ENCODE measurements at places on chromosomes 3 and 15.

DNA sequence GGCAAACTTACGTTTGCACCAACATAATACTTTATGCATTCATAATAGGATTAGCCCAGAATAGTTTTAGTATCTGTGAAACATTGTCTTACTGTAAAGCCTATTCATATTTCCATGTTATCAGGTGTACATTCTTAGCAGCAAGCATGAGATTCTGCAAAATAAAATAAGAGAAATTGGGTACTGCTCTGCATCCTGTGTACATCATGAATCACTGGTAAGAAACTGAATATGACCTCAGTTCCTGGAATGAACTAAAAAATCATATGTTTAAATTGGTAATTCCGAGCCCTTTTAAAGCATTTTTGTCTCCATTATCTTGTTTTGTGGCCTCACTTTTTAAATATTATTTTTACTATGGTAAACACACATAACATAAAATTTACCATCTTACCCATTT is 605.1 kb downstream of the ROBO1 start:
- DNase-seq, result no peak

- no peak for DNase-seq
Observed at GRCh38 chr3:173398111-173398479, 551 bp downstream of the NLGN1 start.

DNA sequence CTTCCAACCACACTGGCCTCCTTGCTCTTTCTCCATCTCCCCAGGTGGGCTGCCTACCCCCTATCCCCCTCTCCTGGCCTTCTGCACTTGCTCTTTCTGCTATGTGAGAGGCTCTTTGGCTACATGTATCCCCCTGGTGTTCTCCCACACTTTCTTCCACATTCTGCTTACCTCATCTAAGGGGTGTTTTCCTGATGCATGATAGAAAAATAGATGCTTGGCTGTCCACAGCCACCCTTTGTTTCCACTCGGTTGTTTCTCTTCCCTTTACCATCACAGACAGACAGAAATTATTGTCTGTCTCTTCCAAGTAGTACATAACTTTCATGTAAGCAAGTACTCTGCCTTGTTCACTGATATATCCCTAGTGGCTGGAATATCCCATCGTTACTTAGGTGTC is 39.2 kb downstream of the MCTP2 start:
- DNase-seq, result no peak

DNA sequence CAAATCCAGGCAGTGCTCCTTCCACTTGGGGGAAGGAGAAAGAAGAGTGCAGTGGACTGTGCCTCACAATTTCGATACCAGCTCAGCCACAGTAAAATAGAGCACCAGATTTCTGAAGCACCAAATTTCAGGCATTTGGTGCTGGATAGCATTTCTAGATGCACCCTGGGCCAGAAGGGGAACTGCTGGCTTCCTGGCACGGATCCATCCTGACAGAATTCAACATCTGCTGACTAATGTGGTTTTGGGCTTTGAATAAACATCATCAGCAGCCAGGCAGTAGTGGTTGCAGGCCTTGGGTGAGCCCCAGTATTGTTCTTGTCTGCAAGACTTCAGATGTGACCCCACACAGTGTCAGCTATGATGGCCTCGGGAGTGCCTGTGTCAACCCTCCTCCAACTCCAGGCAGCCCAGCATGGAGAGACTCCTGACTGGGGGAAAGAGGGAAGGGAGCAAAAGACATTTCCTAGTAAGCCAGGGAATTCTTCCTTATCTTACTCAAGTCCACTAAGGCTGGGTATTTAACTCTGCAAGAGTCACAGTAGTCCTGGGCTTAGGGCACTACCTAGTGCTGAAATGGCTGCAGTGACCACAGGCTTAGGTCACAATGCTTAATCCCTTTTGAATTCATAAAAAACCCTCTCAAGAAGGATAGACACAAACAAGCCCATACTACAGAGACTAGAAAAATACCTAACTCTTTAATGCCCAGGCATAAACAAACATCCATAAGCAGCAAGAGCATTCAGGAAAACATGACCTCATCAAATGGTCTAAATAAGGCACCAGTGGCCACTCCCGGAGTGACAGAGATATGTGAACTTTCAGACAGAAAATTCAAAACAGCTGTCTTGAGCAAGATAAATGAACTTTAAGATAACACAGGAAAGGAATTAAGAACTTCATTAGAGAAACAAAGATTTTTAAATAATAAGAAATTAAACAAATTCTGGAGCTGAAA is 74.7 kb downstream of the SPATA16 start:
- no peak for DNase-seq

- DNase-seq, result no peak
Observed at GRCh38 chr3:99520513-99520912, 117.9 kb upstream of the COL8A1 start.

DNA sequence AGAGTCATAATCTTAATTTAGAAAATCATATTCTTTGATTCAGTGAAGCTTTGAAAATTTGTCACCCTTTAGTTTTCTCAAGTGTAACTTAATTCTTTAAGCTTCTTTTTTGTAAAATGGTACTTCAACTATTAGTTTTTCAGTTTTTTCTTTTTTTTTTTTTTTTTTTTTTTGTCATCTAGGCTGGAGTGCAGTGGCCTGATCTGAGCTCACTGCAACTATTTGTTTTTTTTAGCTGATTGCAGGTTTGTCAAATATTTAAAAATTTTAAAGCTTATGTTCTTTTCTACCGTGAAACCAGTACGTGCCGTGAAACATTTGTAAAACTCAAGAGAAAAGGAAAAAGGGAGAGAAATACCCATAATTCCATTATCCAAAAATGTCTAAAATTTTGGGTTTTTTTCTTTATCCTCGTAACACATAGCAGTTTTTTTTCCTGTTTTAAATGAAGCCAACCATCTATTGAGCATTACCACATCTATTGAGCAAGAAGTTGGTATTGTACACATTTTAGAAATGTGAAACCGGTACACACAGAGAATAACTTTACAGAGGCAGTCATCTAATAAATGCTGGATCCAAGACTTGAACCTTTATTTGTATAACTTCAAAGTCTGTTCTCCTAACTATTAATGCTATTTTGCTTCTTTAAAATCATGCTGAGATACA is 25.7 kb downstream of the ECT2 start:
- DNase-seq, result no peak

- no peak for DNase-seq
Observed at GRCh38 chr3:13655061-13655913, 106.4 kb downstream of the FBLN2 start.

DNA sequence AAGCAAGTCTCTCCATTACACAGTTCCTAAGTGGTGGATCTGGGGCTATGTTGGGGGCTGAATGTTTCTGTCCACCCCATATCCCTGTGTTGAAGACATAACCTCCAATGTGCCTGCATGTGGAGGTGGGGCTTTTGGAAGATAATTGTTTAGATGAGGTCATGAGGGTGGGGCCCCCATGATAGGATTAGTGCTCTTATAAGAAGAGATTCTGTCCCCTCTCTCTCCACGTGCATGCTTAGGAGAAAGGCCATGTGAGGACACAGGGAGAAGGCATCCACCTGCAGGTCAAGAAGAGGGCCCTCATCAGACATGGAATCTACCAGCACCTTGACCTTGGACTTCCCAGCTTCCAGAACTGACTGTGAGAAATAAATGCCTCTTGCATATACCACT is 231.0 kb upstream of the CHRNA7 start:
- no peak for DNase-seq

GRCh38 chr3:99817437-99818240 is at the start of gene CMSS1:
Gene CMSS1, plus strand, starts transcription at chr3:99817862.
- peak; percentile 40 for DNase-seq

- DNase-seq, result no peak
Observed at GRCh38 chr3:197746209-197746608, 3.5 kb upstream of the FYTTD1 start.

DNA sequence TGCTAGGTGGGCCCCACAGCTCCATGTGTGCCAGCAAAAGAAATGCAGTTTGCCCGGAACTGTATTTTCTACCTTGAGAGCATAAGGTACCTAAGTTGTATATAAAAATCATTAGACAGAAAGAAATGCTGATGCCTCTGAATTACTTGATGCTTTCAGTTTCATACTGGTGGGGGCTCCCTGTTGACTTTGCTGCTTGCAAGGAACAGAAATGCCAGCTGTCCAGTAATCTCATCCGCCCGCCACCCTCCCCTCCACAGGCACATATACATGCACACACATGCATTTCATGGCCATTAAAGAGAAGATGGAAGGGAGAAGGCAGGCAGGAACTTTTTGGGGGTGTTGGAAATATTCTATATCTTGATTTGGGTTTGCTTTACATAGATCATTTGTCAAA is 38.4 kb downstream of the LIMD1 start:
- no peak for DNase-seq

DNA sequence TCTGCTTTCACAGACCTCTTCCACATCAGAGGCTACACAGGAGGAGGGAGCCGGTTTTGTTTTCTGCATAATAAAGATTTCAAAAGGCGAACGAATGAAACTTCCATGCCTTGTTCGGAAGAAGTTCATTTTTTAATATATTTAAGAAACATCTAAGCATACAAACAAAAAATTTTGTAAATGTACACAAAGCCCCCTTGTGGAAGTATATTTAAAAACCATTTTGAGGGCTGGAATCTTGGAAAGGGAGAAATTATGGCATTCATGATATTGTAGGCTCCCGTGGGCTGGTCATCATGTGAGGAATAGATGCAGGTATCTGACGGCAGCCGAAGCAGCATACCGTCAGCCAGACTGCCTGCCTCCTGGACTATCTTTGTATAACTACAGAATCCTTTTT is 90.4 kb downstream of the MECOM start:
- no peak for DNase-seq

DNA sequence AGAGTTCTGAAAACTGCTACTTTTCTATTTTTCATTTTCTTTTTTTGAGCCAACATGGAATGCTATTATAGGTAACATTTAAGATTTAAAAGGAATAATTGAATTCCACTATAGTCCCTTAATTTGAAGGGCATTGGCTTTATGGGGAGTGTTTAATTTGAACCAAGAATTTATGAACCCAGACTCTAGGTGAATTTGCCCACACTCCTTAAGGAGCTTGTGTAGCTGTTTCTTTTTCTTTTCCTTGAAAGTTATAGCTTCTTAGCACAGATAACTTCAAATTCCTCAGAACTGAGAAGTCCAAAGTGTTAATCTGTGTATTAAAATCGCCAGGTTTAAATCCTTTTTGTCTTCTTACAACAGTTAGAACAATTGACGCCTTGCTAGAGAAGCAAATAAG is 4.7 kb upstream of the MEIS2 start:
- no peak for DNase-seq

DNA sequence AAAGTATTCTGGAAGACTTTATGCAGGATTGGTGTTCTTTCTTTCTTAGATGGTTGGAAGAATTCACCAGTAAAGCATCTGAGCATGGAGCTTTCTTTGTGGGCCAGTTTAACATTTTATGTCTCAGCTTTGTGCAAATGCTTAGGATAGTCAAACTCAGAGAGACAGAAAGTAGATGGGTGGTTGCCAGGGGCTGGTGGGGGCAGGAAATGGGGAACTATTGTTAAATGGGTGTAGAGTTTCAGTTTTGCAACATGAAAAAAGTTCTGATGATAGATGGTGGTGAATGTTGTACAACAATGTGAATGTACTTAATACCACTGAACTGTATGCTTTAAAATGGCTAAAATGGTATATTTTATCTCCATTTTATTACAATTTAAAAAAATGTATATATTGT is 24.8 kb downstream of the SPCS1 start:
- no peak for DNase-seq

DNA sequence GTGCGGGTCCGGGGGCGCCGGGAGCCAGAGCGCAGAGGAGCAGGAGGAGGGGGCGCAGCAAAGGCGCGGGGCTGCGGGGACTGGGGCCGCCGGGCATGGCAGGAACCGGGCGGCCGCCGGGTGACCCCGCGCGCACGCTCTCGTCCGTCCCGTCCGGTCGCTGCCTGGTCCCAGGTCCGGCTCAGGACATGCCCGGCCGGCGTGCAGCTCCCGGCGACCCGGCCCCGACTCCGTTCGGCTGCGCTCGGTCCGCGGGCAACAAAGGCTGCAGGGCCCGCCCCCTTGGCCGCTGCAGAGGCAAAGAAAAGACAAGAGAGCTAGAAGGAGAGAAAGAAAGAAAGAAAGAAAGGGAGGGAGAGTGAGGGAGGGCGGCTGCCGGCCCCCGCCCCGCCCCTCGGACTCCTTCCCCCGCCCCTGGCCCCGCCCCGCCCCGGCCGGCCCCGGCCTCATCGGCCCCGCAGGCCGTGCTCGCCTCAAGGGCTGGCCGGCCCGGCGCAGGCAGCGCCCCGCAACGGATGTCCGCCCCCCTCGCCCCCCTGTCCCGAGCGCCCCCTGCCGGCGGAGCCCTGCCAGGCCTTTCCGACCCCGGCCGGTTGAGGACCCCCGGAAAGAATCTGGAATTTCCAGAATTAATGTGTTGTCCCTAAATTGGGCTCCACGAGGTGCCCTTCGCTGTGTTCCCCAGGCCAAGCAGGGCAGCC is at the start of gene ADAMTS7:
TSS of gene ADAMTS7 (minus strand) at position 341 of the 701 bp plus-strand sequence. CDS start at position 97, 244 bp downstream.
- no peak for DNase-seq

DNA sequence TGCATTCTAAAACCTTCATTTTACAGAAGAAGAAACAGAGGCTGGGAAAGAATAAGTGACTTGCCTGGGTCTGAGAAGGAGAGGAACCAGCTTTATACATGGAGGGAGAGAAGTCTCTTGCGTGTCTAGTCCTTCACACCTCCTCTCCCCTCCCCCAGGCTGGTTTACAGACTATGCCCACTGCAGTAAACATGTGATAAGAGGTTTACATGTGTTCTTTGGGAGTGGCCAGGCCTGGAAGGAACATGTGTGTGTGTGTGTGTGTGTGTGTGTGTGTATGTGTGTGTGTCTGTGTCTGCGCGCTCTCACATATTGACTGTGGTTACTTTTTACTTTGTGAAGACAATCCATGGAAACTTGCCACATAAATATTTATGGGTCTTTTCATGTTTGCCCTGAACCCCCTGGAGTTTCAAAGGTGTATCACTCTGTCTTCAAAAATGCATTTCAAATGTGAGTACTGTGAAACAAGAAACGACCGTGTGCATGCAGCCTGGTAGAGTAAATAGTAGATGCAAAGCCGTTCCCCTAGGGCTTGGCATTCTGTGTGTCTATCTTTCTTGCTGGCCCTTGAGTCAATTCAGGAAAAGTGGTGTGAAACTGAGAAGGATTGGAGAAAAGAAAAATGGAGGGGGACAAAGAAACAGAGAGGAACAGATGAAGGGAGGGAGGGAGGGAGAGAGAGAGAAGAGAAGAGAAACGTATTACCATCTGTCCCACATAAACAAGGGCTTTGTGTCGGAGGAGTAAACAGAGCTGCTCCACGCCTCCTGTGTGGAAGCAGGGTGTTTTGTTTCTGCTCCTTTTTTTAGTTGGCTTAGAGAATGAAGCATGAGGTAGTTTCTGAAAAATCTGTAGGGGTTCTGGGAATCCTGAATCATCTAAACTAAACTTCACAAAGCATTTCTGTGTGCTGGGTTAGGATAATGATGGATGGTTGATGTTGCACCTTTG is 51.7 kb downstream of the CLDN11 start:
- DNase-seq, result peak; percentile 27

GRCh38 chr15:92463826-92464225 is 70.1 kb downstream of the ST8SIA2 start:
- DNase-seq, result no peak

DNA sequence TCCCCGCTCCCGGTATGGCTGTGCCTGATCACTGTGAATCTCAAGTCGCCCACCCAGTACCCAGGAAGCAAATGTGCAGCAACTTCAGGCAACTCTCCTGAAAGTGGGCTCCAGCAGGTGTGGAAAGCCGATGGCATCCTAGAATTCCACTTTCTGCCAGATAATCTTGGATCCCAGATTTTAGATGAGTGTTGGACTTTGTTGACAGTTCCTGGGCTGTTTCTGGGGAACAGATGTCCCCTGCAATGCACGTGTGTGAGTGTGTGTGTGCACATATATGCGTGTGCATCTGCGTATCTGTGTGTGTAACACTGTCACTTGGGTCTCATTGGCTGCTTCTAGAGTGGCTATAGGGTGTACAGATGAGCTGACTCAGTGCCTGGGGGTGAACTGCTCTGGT is 59.0 kb downstream of the FEM1B start:
- DNase-seq, result no peak

- no peak for DNase-seq
Observed at GRCh38 chr3:184513276-184514170, 48.1 kb upstream of the EPHB3 start.

Data from NCI-H187 treated with DMSO at 0.1 percent for 48 hours (cell line).